ENCODE measurements at places on chromosomes 4 and X. TPM values are rescaled to one million over a fixed set of nuclear protein-coding genes. Genes with fewer than 3 reads are reported as not detected.

DNA sequence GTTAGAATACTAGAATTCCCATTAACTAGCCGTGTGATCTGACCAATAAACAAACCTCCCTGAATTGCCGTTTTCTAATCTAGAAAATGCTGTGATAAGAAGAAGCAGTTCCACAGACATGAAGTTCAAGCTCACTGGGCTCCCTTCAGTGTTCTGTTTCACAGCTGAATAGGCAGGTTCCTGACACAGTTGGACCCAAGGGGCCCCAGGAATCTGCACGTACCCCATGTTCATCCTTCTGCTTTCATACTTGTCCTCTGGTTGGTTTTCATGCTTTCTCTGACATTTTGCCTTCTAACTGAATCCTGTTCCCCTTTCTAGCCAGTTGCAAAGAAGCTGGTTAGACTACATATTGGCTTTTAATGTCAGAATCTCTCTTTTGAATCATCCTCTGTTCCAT is 374.1 kb upstream of the MAD2L1 start:
- DNase-seq: no peak

- no peak for DNase-seq
These were observed 213.0 kb upstream of the NHS start for GRCh38 chrX:17161991-17162390.

DNA sequence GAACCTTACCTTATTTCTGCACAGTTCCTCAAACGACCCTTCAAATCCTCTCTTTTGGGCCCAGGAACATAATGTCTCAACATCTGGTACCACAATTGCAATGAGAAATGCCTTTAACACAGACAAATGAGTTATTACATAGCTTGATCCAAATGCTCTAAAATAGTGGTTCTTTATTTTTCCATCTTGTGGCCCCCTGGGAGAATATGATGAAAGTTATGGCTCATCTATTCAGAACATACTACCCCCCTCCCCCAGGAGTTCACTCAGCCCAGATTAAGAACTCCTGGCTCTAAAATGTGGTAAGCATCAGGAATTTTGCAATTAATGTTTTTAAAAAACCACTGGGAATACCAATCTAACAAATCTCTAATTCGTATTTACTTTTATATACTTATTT is 23.9 kb upstream of the CENPU start:
- DNase-seq: peak; percentile 62

DNA sequence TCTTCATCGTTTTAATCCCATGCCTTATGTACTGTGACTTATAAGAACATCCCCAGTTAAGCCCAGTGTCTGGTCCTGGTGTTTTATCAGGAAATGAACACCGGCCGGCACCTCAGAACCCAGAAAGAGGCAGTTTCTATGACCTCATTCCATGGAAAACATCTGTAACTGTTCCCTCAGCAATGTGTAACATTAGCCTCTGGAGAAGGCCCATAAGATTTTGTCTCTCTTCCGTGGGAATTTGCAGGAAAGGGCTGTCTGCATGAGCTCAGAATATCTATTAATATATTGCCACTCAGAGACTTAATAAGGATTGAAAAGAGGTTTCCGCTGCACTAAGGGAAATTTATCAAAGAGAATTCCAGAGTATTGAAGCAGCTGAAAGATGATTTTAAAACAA is 3.1 kb upstream of the TCEANC start:
- DNase-seq: peak; percentile 64

- DNase-seq: no peak
These were observed 22.8 kb downstream of the NDST4 start for GRCh38 chr4:115090483-115091075.

GRCh38 chrX:151386838-151387459 is 10.1 kb upstream of the VMA21 start:
- DNase-seq: no peak

- DNase-seq: no peak
These were observed 929.5 kb downstream of the DMD start for GRCh38 chrX:32281853-32282252.

DNA sequence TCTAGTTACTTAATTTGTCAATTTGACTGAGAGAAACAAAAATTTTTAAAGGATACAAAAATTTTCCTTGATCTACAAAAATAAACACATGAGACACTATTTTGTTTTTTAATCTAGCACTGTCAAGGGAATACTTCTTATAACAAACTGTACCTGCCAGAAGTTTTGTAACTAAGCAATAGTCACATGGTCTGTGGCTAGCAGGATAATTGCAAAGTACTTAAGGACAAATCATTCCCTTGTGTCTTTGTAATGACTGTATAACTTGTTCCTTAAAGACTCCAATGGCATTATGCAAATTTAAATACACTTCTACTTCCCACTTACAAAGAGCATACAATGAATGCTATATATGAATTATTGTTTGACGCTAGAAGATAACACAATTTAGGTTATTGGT is 25.1 kb upstream of the ANK2 start:
- no peak for DNase-seq

DNA sequence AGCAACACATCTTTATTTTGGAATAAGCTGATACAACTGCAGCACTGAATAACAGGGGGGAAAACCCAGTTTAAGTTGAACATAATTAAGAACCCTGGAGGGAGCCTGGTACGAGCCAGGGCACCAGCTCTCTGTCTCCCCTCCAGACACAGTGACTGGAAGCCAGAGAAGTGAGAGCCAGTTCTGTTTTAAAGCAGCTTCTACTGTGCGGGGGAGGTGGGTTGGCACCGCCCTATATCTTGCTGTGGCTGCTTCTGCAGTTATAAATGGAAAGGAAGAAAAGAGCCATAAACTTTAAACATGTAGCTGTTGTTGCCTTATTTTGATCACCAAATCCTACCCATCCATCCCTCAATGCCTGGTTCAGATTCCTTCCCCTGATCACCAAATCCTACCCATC is 207.9 kb upstream of the ANXA3 start:
- no peak for DNase-seq

PCDH11X gene
- total RNA-seq: 4.1 TPM
